Activated T-helper 9 cell treated with anti-CD3 and anti-CD28 coated beads, Interleukin-2, amount 50 U/mL, for 16 hours (primary cell): ENCODE measurements at places on chromosomes 16 and 17.

- no peak for DNase-seq
These were observed 9.4 kb downstream of the BAHCC1 start for GRCh38 chr17:81404558-81405165.

GRCh38 chr16:11759163-11759834 lies 16.6 kb upstream of the TXNDC11 start:
- DNase-seq = no peak

GRCh38 chr16:2929693-2930092 lies 18.0 kb downstream of the FLYWCH1 start:
- DNase-seq = no peak

DNA sequence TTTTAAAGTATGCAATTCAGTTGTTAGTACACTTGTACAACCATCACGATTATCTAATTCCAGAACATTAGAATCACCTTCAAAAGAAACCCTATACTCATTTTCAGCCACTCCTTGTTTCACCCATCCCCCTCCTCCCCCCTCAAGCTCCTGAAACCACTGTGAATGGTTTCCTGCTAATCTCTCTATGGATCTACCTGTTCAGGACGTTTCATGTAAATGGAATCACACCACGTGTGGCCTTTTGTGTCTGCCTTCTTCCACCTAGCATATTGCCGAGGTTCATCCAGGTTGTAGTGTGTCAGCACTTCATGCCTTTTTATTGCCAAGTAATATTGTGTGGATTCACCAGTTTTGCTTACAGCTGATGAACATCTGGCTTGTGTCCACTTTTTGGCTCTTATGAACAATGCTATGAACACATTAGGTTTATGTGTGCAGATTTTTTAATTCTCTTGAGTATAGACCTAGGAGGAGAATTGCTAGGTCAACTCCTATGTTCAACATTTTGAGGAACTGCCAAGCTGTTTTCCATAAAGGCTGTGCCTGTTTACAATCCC lies 17.8 kb downstream of the EIF4A3 start:
- DNase-seq = no peak

- no peak for DNase-seq
These were observed 83.8 kb downstream of the PMP22 start for GRCh38 chr17:15181333-15181732.

- DNase-seq = peak; percentile 24
These were observed 10.4 kb upstream of the CHMP6 start for GRCh38 chr17:80981062-80981902.

GRCh38 chr16:3999479-4000325 lies 116.5 kb downstream of the ADCY9 start:
- DNase-seq = no peak

DNA sequence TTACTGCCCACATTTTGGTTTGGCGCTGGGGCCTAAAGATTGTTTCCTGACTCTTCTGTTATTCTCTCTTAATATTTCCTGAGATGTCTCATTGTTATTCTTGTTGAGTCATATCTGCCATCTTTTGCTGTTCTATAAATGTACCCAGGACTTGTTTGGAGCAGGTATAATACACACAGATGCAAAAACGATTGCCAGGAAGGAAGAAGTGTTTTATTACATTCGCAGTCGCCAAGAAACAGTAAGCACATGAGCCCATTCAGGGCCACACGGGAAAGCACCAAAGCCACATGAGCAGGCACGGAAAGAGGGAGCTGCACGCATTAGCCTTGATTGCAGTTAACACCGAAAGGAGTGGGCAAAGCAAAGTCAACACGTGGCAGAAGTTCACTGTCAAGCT lies 70.2 kb downstream of the ARHGAP44 start:
- no peak for DNase-seq

DNA sequence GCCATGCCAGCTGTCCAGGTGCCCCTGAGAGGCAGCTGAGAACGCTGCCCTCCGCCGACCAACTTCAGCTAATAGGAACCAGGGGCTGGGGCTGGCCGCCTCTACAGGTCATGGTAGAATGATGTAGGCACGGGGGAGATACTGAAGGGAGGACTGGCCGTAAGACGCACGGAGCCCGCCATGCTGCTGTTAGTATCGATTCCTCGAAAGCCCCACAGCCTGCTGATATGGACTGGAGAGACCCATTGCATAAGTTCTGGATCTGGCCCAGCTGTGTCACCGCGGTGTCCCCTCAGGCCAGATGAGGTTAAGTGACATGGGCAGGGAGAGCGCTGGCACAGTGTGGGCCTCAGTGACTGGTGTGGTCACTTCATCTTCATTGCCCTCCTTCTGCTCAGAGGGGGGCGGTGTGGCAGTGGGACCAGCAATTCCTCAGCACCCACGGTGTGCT lies 75.6 kb downstream of the AMFR start:
- no peak for DNase-seq

DNA sequence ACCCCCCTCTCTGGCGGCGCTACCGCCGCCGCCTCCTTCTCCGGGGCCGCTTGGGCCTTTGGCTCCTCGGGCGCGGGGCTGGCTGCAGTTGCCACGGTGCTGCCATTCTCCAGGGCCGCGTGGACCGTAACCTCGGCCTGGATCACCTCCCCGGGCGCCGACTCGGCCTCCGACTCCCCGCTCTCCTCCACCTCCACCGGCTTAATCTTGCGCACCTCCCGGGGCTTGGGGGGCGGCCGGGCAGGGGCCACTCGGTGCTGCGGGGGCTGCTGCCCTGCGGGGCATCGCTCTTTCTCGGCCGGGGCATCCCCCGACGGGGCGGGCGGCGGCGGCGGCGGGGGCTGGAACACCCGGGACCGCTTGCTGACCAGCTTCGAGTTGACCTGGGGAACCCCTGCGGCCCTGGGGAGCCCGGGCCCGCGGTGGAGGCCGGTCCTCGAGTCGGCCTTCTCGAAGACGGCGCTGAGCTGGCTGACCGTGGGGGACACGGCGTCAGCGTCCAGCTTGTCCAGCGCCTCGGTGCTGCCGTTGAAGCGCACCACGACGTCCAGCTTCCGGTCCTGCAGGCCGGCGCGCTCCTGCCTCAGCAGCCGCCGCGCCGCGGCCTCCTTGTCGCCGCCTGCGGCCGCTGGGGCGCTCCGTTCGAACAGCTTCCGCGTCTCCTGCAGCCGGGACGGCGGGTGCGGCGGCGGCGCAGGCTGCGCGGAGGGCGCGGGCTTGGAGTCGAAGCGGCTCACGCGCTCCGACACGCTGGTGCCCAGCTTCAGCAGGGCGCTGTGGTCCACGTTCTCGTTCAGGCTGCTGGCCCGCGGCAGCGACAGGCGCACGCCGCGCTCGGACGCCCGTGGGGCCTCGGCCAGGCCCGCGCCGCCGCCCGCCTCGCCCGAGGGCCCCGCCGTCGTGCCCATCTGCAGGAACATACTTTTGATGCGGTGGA lies 792 bp downstream of the PPP1R9B start:
- peak; percentile 50 for DNase-seq

DNA sequence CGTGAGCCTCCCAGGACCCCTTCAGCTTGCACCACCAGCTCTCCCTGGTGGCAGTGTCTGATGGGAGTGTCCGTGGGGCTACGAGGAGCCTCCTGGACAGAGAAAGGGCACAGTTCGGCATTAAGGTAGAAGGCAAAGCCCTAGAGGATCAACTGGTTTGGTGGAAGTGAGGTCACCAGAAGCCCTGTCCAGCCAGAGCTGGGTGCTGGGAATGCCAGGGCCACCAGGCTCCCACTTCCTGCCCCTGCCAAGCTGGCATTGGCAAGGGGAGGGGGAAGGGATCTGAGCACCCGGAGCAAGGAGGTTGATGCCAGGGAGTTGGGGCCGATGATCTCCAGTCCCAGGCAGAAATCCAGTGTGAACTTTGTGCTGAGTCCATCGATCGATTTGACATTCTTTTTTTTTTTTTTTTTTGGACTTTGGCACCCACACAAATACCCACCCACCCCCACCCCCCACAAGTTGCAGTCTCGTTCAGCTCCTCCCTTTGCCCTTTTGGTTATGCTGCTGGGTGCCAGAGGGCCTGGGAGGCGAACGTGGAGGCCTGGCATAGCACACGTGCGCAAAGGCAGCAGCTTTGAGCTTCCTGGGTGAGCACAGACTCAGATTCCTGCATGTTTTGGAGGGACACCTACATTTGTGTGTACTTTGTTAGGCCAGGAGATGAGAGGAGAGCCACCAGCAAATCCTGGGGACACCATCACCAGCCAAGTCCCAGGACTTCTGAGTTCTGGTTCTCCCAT lies 2.1 kb downstream of the NHERF1 start:
- no peak for DNase-seq
